Kidney tubule cell (primary cell): ENCODE measurements at places on chromosomes 16 and 17.

- peak; percentile 66 for DNase-seq
Measured at GRCh38 chr17:2749784-2750181, 331 bp upstream of the CCDC92B start.

DNA sequence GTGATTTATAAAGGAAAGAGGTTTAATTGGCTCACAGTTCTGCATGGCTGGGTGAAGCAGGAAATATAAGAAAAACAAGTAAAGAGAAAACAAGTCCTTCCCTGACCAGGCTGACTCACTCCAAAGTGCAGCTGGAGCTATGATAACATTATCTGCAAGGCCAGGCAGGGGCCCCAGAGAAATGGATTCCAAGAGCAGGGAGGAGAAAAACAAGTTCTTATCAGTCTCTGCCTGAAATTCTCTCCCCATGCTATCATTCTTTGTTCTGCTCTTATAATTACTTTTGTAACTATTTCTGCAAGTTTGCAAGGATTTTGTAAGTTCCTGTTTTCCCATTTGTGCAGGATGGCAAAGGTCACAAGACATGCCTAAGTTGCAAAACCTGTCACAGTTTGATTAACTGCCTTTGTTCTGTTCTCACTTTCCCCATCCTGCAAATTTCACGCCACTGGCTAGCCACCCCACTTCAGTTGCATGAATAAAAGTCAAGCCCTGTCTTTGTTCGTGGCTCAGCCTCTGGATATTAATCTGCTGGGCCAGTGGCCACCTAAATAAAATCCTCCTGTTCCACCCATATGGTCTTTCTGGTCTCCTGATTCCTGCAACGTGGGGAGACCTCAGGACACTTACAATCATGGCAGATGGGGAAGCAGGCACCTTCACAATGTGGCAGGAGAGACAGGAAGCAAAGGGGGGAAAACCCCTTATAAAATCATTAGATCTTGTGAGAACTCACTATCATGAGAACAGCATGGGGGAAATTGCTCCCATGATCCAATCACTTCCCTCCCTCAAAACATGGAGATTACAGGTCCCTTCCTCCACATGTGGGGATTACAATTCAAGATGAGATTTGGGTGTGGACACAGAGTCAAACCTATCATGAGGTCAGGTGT is 13.1 kb downstream of the ABCA9 start:
- peak; percentile 72 for DNase-seq

- no peak for DNase-seq
Measured at GRCh38 chr17:3905017-3905520, 11.2 kb downstream of the P2RX1 start.

- DNase-seq: peak; percentile 23
Measured at GRCh38 chr17:65684631-65685030, 123.2 kb upstream of the AXIN2 start.

DNA sequence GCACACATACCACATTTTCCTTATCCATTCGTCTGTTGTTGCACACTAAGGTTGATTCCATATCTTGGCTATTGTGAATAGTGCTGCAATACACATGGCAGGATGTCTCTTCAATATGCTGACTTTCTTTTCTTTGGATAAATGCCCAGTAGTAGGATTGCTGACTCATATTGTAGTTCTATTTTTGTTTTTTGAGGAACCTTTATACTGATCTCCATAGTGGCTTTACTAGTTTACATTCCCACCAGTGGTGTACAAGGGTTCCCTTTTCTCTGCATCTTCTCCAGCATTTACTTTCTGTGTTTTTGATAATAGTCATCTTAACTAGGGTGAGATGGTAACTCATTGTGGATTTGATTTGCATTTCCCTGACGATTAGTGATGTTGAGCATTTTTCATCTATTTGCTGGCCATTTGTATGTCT is 118.1 kb downstream of the STXBP4 start:
- peak; percentile 70 for DNase-seq

DNA sequence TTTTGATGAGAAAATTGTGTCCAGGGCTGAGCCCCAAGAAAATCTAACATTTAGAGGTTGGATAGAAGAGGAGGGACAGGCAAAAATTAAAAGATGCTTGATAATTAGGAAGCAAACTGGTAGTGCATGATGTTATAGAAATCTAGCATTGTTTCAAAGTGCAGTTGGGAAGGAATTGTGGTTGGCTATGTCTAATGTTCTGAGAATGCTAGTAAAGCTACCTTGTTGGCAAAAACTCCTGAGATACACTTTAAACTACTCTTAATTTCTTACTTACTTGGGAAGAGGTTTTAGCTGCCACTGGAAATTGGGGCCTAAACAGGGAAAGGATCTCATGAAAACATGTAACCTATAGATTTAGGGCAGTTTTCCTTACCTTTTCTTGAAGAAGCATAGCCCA is 48.3 kb downstream of the MAP2K4 start:
- no peak for DNase-seq

GRCh38 chr16:86330906-86331305 is 179.4 kb upstream of the FOXF1 start:
- no peak for DNase-seq

GRCh38 chr17:80428796-80429195 is 13.8 kb downstream of the ENDOV start:
- DNase-seq: no peak

DNA sequence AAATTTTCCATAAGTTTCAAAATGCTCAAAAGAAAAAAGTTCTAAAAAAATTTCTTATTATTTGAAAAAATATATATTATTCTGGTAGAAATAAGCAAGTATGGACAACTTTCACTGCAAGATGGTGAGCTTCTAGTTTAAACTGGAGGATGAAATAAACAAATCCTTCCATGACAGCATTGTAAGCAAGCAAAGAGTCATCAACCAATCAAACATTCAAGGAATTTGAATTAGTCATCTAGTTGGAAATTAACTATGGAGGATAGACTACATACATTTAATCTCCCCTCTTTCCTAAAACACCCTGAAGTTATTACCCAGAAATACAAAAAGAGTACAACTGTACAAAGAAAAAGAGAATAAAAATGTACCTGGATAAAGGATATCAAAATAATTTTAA is 51.0 kb upstream of the IRX5 start:
- DNase-seq: peak; percentile 65

DNA sequence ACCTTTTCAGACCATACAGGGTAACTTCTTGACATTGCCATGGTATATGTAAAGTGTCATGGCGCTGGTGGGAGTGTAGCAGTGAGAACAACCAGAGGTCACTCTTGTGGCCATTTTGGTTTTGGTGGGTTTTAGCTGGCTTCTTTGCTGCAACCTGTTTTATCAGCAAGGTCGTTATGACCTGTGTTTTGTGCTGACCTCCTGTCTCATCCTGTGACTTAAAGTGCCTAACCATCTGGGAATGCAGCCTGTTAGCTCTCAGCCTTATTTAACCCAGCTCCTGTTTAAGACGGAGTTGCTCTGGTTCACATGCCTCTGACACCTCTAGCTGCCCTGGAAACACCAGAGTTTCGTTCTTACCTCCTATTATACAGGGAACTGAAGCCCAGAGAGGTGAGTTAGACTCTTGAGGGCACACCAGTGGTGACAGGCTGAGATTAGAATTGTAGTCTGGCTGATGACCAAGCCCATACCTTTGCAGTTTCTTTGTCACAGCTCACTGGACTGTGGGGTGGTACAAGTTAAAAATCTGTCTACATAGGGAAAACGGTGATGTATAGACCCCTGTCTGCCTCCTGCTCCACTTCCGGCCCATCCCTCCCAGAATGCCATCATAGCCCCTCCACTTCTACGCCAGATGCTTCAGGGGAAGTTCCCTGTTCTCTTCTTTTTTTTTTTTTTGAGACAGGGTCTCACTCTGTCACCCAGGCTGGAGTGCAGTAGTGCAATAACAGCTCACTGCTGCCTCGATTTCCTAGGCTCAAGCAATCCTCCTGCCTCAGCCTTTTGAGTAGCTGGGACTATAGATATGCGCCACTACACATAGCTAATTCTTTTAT is 21.0 kb downstream of the KSR1 start:
- DNase-seq: peak; percentile 48

DNA sequence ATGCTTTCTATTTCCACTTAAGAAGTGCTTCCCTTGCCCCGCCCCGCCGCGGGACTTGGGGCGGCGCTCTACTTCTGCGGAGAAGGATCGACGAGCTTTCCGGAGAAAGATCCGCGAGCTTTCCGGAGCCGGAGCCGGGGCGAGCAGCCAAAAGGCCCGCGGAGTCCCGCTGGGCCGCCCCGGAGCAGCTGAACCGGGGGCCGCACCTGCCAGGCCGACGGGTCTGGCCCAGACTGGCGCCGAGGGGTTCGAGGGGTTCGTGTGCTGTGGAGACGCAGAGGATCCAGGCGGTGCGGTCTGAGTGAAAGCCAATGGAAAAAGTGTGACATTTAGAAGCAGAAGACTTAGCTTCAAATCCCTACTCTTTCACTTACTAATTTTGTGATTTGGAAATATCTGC is 50.8 kb downstream of the TBC1D26 start:
- peak; percentile 13 for DNase-seq

GRCh38 chr17:19647697-19648474 is 665 bp upstream of the ALDH3A2 start:
- DNase-seq: peak; percentile 60

- DNase-seq: peak; percentile 72
Measured at GRCh38 chr16:59210955-59211541, 476.9 kb upstream of the GOT2 start.
